ENCODE measurements at places on chromosomes 1 and 21.

- no peak for DNase-seq
Observed at GRCh38 chr1:65229754-65230339, 79.5 kb upstream of the DNAJC6 start.

- DNase-seq, result no peak
Observed at GRCh38 chr1:181525104-181525721, 41.9 kb downstream of the CACNA1E start.

- DNase-seq, result no peak
Observed at GRCh38 chr1:241470908-241471590, 48.5 kb downstream of the FH start.

DNA sequence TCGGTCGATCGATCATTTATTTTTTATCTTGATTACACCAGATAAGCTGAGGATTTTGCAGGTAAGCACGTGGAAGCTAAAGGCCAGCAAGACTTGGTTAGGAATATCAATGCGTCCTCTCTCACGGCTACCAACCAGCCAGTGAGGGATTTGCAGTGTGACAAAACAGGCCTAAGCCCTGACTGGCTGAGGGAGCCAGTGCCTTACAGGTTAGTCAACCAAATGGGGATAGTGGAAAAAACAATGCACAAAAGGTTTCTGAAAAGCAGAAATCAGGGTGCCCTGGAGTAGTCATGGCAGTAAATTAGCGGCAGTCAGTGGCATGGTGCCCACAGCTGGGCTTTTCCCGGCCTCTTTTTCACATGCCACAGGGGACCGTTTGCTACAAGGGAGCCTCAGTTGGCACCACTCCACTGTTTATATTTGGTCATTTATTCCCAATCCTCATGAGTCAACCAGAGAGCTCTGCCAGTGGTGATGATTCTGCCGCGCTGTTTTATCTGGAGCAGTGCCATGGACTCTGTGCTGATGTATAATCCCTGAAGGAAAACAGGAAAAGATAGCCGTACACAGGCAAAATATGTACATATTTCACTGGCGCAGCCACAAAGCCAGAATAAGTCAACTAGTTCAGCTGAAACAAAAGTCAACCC lies 167.6 kb downstream of the RHOU start:
- DNase-seq, result no peak

DNA sequence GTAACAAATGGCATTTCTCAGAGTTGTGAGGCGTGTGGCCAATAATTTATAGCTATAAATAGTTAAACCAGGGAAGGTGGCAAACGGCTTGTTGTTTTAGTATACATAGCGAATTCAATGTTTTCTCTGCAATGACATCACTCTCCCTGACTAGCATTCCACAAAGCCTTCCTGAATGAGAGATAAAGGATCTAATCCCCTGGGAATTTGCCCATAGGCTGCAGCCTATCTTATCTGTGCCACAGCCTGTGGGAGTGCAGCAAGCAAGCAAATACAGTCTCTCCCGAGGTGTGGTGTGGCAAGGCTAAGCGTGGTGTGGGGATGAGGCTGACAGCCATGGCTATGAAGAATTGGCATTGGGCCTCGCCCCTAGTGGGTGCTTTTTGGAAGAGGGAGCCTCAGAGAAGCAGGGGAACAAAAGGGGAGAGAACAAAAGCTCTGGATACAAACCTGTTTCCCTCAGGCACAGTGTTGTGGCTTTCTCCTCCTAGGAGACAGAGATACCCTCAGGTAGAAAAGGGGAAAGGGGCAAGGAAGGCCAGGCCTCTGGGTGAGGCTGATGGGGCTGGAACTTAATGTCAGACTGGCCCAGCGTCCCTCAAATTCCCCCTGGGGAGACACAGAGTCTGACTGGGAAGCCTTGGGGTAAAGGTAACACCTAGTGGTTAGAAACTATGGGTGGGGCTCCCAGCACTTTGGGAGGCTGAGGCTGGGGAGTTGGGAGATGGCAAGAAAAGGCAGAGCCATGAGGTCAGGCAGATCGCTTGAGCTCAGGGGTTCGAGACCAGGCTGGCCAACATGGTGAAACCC lies 8.9 kb downstream of the TAGLN2 start:
- no peak for DNase-seq

DNA sequence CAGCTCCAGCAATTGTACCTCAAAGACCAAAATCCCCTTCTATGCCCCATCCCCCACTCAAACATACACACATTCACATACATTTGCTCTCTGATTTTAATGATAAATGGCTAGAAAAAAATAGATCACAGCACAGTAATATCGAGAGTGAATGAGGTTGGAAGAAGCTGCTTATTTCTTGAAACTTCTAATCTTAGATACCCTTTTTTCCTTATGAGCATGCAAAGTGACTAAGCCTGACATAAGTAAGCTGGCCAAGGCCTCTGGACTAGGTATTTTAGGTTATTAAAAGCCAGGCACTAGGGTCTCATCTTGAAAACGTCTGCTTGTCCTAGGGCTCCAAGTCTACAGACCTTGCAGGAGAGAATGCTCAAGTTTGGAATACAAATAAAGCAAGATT lies 133.6 kb downstream of the TGFBR3 start:
- DNase-seq, result peak; percentile 17

DNA sequence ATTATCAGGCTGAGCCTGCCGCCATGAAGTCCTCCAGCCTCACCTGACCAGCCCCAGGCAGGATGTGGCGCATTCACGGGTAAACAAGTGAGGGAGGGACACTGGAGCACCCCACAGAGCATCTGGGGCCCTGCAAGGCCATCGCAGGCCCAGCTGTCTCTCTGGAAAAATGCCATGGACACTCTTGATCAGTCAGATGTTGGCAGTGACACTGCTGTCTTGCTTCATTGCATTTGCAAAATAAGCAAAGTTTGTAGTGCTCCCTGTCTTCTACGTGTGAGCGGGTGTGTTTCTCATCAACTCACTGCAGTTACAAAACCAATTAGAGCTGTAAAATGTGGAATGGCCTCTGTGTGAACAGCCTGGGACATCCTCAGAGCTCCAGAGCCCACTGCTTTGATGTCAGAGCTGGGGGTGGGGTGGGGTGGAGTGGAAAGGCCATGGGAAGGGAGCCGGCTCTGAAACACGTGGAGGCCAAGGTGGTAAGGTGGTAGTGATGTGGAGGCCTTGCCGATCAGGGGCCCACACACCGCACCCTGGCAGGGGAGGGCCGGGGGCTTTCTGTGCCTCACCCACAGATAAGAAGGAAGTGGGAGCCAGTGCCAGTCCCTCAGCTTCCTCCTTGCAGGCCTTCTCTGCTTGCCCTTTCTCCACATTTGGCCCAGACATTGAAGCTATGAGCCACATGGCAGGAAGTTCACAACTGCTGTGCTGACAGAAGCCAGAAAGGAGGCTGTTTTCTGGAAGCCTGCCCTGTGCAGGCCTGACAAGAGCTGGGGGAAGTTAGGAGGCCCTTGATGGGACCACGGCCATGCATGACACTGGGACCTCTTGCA lies 254.9 kb downstream of the RHOU start:
- no peak for DNase-seq
